ENCODE measurements at places on chromosomes 1 and 21. TPM values are rescaled to one million over a fixed set of nuclear protein-coding genes. Genes with fewer than 3 reads are reported as not detected.

Gene AMY2A
- total RNA-seq: 0.28 TPM

Gene TXNDC12
- total RNA-seq: 77.5 TPM

Gene FNDC10
- 16.2 TPM for total RNA-seq

Gene NBPF6
- not detected for total RNA-seq

Gene CRYZL1
- 24.8 TPM for total RNA-seq

Gene SAMD13
- 2.2 TPM for total RNA-seq

Measured in Panc1 (cell line).